ENCODE measurements at places on chromosomes 4 and X. TPM values are rescaled to one million over a fixed set of nuclear protein-coding genes. Genes with fewer than 3 reads are reported as not detected.

DNA sequence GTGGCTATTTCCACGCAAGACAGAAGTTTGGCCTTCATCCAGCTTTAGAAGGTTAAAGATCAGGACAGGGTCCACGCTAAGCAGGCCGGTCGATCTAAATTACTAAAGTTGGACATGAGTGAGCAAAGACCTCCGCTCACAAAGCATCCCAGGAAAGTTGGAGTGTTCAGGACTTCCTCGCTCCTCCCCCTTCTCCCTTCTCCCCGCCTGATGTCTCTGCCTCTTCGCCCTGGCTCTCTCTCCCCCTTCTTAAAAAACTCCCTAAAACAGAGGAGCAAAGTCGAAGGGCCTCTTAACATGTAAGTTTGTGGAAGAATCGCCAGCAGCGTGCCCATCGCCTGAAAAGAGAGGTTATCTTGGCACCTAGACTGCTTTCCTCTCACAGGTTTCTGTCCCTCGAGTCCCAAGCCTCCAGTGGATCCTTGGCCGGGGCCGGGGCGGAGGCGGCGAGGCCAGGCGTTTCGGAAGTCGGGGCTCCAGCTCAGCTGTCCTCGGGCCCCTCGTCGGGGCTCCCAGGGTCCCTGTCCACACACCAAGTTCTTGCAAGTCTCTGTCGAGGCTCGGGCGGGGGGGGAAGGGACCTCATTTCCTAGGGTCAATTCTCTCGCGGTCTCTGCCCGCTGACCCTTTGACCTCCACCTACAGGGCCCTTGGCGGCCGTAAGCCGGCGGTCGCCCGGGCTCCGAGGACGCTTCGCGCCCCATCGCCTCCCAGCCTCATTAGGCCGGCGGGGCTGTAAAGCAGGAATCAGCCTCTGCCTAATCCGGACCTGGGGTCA lies 7.6 kb downstream of the ZIC3 start:
- DNase-seq: no peak

DNA sequence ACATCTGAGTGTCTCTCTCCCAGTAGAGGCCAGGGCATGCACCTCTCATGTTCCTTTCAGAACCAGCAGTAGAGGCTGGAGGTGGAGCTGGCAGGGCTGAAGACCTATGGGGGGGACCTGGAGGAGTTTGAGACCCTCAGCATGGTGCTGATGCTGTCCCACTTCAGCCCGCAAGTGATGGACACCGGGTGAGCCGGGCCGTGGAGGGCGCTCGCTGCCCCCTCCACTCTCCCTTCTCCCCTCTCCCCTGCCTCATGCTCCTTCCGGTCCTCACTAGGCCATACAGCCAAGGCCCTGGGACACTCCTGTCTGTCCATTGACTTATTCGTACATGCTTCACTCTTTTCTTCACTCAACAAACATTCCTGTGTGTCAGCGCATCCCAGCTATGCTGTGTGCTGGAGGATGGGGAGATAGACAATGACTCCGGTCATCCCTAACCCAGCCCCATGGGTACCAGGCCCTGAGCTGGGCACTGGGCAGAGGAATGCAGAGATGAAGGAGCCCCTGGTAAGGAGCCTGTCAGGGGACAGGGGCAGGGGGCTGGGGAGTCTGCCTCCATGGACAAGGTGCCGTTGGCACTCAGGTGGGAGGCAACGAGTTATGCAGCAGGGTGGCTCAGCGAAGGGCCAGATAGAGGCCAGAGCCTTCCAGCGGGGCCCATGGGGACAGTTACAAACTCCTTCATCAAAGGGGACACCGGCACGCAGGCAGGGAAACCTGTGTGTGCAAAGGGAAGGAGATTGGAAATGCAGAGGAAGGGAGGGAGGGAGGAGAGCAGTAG lies 28.4 kb upstream of the WFS1 start:
- DNase-seq: no peak

TMPRSS11A gene
- 0.04 TPM for polyA plus RNA-seq

DNA sequence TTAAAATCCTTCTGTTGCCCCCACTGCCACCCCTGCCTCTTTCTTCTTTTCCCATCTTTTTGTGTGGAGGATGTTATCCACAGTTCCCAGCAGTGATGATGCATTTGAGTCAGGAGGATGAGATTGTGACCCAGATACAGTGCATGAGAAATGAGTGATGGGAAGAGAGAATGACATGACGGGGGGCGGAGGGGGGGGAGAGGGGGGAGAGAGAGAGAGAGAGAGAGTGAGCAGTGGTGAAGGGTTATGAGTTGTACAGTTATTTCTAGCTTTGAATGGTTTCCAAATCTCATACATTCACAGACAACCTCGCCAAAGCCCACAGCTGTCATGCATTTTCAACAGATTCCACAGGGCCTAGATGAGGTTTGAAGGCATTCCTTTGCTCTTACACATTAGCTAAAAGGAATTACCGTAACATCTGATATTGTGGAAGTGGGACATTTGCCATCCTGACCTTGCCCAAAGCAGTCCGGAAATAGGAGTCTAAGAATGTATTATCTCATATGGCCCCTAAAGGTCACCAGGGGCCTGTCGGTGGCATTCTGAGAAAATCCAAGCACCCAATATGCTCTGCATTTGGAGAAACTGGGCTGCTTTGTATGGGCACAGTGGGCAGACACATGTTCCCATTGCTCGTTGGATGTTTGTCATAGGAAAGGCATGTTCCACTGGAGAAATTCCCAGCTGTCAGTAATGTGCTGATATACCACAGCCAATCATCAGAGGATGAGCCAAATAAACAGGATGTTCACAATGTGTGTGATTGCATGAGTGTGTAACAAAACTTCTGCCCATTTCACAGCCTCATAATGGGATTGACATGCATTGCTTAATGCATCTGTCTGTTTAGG lies 435.8 kb downstream of the SPRY1 start:
- DNase-seq: peak; percentile 93

RS1 gene
- polyA plus RNA-seq: 0.44 TPM

DNA sequence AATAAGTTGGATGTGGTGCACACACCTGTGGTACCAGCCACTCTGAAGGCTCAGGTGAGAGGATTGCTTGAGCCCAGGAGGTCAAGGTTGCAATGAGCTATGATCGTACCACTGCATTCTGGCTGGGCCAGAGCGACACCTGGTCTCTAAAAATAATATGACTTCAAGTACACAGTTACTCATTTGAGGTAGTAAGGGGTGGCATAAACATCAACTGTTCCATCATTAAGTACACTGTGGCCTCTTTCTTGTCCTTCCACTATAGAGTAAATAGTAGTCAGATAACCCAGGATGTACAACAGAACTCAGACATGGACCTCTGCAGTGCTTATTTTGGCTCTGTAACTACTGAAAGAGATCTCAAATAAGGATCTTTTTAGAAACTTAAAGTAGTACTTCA lies 10.6 kb downstream of the FAM9B start:
- no peak for DNase-seq

DNA sequence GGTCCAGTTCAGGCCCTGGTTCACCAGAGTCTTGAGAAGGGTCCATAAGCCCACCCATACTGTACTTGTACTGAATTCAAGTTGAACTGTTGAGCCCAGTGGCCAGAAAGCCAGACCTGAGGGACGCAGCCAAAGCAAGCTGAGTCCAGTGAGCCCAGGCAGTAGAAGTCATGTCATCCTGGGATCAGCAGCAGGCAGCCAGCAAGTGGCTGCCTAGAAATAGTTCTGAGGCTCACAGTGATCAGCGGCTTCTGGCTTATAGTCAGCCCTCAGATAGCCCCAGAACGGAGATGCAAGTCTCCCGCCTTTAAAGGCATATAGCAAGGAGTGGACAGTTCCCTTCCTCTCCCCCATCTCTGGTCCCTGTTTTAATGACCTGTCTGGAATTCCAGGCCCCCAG lies 347.1 kb downstream of the FBXW7 start:
- DNase-seq: no peak

GRCh38 chr4:170339522-170339921 lies 249.8 kb upstream of the AADAT start:
- DNase-seq: no peak

- no peak for DNase-seq
Measured at GRCh38 chr4:126973201-126973600, 659.6 kb upstream of the INTU start.

DNA sequence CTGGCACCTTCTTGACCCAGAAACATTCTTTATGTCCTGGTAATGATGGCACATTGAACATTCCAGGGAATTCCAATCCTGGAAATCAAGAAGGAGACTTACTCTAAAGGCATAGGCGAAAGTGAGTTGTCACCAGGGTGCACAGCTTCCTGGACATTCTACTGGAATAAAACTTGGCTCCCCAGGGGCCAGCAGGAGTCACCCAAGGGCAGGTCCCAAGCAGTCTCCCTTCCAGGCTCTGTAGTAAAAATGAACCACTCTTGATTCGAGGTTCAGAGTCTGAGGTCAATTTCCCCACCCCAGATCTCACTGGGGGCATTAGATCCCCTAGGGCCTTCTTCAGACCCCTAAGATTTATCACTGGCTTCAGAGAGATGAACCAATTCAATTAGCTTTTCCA lies 338.7 kb upstream of the GATB start:
- DNase-seq: no peak

- DNase-seq: no peak
Measured at GRCh38 chr4:6107114-6107791, 89.0 kb upstream of the C4orf50 start.

GRCh38 chr4:126386512-126386911 lies 1071.8 kb downstream of the FAT4 start:
- DNase-seq: no peak

GRCh38 chrX:154348114-154348531 lies 26.3 kb downstream of the FLNA start:
- no peak for DNase-seq

GRCh38 chrX:41314204-41314603 lies 19.8 kb upstream of the DDX3X start:
- DNase-seq: no peak

- DNase-seq: no peak
Measured at GRCh38 chr4:189533603-189534002, 407.1 kb upstream of the FRG1 start.

TRMT10A gene
- polyA plus RNA-seq: 15.9 TPM

DNA sequence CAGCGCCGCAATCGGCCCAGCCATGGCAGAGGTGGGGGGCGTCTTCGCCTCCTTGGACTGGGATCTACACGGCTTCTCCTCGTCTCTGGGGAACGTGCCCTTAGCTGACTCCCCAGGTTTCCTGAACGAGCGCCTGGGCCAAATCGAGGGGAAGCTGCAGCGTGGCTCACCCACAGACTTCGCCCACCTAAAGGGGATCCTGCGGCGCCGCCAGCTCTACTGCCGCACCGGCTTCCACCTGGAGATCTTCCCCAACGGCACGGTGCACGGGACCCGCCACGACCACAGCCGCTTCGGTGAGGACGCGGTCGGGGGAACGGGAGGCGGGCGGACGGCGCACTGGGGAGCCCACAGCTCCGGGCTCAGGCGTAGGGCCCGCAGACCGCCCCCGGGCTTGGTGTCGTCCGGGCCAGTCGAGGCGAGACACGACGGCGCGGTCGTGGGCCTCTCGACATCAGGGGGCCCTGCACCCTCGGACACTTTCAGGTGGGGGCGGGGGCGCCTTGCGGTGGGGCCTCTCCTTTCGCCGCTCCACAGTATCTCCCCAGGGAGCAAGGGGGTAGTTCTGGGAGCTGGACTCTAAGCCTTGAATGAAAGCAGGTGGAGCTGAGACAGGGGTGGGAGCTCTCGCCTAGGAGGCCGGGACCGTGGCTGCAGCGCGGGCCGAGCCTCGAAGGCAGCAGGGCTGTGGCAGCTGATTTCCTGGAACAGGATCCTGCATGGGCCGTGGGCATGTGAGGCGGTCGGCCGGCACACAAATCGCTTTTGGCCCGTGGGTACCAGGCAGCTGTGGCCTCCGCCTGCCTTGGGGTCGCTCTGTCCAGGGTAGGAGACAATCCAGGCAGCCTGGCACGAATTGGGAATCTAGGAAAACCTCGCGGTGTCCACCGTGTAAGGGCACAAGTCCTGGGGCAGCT lies 722 bp downstream of the FGF16 start:
- DNase-seq: no peak

- no peak for DNase-seq
Measured at GRCh38 chr4:47704693-47705325, 133.1 kb downstream of the CORIN start.
